ENCODE measurements at places on chromosomes 3 and 15.

GRCh38 chr3:99846477-99847160 is 29.0 kb downstream of the CMSS1 start:
- DNase-seq = no peak

DNA sequence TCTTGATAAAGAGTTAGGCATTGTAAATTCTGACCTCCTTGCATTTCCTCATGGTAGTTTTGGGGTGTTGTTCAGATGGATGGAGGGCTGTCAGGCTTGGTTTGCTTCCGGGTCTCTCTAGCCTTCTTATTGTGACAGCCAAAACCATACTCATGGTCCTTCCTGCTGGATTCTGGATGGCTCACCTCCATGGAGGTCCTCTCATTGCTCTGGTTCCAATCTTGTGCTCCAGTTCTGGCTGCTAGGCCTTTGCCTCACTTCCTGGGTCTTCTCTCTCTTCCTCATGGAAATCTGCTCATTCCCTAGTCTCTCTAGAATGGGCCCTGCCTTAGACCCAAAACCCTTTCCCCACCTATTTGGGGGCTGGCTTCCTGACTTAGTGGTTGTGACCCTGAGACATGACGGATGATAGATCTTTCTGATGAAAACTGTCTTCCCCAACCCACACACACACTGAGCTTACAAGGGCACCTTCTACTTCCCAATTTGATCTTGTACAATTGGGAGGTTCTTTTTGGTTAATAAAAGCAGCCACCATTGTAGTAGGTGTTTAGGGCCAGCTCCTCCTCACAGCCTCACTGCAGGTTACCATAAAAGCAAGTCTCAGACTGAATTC is 66.2 kb upstream of the XCR1 start:
- no peak for DNase-seq

- DNase-seq = no peak
Observed at GRCh38 chr3:151268267-151269235, 9.8 kb downstream of the P2RY14 start.

DNA sequence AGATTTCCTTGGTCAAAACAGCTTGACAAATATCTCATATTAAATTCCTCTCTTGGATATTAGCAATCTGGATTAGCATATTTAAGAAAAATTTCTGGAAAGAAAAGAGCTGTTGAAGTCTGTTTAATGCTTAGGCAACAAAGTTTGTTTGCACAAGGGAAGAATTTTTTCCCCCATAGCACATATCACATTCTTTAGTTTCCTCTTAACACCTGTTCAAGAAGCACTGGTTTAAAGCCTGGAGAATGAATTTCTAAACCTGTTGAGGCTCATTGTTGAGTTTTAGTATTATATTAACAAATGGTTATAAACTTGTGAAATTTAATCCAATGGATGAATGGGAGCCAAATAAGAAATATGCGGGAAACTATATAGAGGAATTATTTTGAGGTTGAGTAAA is 41.5 kb downstream of the NLGN1 start:
- no peak for DNase-seq

DNA sequence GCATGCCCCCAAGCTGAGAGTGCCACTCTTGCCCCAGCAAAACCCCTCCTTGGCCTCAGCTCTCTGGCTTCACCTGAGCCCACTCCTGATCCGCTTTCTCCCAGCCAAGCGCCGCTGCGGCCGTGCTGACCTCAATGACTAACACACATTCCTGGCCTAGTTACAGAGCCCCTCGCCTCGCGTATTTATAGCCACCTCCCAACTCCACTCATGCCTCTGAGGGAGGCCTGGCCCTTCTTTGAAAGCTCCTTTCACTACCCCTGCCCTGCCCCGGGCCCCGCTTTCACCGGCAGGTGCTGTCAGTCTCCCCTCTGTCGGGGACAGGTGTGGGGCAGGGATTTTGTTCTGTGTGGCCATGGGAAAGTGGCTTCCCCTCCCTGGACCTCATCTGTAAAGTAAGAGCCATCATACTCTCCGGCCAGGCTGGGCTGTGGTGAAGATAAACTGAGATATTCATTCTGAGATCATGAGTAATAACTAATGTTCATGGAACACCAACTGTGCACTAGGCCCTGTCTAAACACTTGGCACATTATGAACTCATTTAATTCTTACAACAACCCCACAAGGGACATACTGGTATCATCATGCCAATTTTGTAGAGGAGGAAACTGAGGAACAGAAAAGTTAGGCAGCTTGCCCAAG is 13.2 kb upstream of the ATP2B2 start:
- no peak for DNase-seq

DNA sequence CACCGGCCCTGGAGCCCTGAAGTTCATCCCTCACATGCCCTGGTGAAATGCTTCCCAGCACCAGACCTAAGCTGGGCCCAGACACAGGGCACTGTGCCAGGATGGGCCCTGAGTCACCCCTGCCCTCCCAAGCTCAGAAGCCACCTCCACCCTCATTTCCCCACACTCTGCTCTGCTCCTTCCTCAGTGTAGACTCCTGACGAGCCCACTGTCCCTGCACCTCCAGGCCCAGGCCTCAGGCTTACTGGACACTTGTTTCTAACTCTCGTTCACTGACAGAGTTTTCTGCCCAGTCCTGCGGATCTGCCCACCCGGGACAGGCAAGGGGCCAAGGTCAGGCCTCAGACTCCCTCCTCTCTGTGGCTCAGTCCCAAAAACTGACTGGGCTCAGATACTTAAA is 112.6 kb upstream of the RNF7 start:
- no peak for DNase-seq

DNA sequence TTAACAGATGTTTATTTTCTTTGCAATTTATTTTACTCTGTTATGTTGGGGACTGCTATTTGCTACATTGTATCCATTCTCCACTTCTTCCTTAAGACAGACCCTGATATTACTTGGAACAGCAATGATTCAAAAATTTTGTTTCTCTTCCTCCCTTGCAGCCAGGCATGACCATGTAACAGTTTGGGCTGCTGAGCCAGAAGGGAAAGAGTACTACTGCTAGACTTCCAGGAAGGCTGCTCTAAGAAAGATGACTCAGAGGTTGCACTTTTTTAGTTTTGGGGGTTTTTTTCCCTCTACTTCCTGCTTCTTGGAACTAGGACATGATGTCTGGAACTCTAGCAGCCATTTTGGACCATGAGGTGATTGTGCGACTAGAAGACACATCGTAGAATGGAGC is 10.3 kb downstream of the PRR20G start:
- no peak for DNase-seq

DNA sequence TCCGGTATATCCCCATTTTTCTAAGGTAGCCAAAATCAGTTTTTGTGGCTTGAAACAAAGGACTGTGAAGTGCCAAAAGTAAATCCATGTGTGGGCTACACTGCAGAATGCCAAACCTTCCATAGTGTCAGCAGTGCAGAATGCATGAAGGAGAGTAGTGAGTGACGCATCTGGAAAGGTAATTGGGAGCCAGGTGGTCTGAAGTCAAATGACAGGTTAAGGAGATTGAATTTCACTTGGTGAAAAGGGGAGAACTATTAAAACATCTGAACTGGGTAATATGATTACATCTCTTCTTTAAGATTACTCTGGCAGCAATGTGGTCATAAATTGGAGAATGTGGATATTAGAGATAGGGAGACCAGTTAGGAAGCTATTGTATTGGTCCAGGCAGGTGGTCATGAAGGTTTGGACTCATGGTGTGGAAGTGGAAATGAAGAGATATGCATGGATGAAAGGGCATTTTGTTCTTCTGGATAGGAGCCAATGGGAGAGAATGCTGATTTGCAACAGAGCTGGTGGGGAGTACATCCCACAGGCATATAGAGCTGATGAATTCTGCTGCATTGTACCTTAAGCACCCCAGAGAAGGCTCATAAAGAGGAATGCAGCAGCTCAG is 118.2 kb downstream of the ECT2 start:
- no peak for DNase-seq

DNA sequence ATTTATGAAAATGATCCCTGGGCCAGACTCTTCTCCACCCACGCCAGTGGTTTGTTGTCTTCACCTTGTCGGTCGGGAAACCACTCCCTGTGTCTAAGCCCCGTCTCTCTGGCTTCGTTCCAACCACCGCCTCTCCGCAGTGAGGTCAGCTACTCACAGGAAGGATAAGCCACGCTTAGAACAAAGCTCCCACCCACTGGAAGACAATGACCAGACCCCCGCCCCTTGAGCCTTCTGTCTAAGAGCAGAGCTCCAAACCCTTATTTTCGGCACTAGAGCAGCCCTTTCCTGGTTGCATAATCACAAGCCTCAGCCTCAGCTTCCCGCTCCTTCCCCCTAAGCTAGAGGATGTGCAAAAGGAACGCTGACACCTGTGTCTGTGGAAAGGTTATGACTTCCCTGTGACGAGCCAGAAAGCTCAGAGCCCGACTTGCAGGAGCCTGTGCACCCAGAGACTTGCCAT is 114.9 kb upstream of the MEF2A start:
- no peak for DNase-seq

- DNase-seq = no peak
Observed at GRCh38 chr3:166809520-166809919, 570.6 kb downstream of the ZBBX start.

DNA sequence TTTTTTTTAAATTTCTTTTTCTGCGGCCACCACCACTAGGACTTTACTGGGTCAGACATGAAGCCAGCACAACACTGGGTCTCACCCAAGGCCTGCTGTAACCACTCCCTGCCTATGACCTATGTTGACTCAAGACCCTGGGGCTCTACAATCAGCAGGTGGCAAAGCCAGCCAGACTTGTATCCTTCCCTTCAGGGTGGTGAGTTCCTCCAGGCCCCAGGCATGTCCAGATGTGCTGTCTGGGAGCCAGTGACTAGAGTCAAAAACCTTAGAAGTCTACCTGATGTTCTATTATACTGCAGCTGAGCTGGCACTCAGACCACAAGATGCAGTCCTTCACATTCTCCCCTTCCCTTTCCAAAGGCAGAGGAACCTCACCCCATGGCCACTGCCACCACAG is 31.6 kb upstream of the CLDN18 start:
- DNase-seq = no peak

DNA sequence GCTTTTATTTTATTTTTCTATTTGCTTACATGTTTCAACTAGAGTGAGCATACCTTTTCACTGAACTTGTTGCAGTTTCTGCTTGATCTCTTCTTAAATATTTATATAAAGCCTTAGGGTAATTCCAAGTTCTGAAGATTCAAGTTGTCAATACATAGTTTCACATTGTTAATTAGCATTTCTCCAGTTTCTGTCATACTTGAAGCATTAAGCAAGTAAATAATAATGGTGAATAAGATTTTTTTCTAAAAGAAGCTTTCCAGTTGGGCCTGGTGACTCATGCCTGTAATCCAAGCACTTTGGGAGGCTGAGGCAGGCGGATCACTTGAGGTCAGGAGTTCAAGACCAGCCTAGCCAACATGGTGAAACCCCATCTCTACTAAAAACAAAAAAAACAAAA is 53.9 kb downstream of the CALML4 start:
- no peak for DNase-seq

- no peak for DNase-seq
Observed at GRCh38 chr15:65940618-65940909, 71.3 kb downstream of the RAB11A start.

DNA sequence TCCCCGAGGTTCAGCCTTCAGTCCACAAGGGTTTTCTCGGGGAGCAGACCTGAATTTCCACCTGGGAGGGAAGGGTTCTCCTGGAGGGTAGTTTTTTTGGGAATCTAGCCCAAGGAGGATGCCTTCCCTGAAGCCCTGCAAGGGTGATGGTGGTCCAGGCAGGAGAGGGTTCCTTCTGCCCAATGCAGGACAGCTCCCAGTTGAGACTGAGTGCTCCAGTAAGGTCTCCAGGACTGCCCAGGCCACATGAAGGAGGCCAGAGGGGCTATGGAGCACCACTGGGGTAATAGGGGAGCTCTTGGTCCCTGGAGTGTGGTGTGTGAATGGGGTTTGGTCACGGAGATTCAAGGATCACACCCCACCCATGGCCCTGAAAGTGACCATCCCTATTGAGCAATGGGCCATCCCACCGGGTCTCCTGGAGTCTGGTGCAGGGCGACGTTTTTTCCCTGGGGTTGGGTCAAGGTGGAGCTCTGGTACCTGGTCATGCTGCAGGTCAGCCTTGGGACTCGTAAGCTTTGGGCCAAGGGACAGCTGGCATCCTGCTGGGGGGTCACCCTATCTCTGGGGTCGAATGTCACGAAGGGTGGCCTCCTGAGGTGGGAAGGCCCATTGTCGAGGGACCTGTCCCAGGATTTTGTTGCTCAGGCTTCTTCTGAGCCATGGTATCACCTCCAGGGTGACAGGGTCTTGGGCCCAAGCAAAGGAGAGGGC is 196.5 kb downstream of the UBE3A start:
- DNase-seq = no peak

- no peak for DNase-seq
Observed at GRCh38 chr3:113668015-113668414, 28.4 kb downstream of the USF3 start.

GRCh38 chr3:4306860-4307259 is 3.7 kb downstream of the SETMAR start:
- no peak for DNase-seq

GRCh38 chr3:174431717-174432116 is 427.4 kb upstream of the NAALADL2 start:
- no peak for DNase-seq

DNA sequence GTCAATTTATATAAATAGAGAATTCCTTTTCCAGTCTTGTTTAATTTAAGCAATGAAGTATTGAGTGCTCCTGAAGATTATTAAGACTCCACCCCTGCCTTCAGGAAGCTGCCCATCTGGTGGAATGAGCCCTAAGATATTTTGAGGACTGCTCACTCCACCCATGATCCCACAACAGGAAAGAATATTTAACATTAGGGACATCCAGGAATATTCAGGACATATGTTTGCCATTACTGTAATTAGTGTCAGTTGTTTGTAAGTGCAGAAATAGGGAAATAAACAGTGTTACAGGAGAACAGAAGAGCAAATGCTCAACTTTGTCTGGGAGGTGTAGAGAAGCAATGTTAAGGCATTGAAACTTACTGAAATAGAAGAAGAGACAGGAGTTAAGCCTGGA is 375.0 kb downstream of the ROBO2 start:
- no peak for DNase-seq

DNA sequence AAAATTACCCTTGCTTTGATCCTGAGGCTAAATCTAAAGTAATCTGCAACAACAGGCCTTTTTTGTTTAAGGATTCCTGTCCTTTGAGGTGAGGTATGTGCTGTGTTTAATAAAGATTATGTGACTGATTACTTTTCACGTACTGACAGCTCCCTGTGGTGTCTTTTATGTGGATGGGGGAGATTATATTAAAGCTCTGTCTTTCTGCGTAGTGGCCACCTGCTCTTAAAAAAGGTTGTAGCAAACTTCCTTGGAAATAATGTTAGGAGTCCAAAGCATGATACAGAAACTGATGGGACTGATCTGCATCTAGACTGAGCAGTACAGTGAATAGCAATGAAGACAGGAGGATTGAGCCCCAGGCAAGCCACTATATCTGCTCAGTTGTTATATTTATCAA is 453.0 kb upstream of the GOLIM4 start:
- no peak for DNase-seq

- DNase-seq = no peak
Observed at GRCh38 chr3:37689645-37690356, 171.9 kb upstream of the CTDSPL start.

DNA sequence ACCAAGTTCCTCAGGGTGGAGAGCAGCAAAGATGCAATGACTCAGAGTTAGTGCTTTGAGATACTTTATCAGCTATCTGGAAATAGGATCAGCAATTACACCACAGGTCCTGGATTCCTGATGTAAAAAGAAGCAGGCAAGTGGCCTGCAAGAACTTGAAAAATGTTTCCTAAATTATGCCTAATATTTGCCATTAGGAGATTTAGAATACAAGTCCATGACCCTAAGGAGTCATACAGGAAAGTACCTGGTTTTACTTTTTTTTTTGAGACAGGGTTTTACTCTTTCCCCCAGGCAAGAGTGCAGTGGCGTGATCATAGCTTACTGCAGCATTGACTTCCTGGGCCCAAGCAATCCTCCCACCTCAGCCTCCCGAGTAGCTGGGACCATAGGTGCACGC is 78.8 kb upstream of the CRBN start:
- no peak for DNase-seq

All from stimulated activated CD8-positive, alpha-beta memory T cell treated with anti-CD3 and anti-CD28 coated beads, Interleukin-7, amount 100 ng/mL, for 1 hour (primary cell).